ENCODE measurements at places on chromosomes 13 and 19.

- no peak for DNase-seq
These were observed 201.2 kb downstream of the LHFPL6 start for GRCh38 chr13:39401756-39402155.

DNA sequence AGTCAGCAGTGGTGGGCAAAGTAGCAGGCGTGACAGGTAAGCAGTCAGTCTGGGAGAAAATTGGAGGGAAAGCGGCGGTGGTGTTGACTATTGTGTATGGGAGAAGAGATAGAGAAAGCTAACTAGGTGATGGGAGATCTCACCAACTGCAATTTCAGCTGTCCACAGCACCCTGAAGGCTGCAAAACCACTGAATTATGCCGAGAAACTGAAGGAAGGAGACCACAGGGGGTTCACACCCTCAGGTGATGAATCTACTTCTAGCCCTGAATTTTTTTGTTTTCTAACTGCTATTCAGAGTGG is 631.5 kb downstream of the UQCRFS1 start:
- no peak for DNase-seq

DNA sequence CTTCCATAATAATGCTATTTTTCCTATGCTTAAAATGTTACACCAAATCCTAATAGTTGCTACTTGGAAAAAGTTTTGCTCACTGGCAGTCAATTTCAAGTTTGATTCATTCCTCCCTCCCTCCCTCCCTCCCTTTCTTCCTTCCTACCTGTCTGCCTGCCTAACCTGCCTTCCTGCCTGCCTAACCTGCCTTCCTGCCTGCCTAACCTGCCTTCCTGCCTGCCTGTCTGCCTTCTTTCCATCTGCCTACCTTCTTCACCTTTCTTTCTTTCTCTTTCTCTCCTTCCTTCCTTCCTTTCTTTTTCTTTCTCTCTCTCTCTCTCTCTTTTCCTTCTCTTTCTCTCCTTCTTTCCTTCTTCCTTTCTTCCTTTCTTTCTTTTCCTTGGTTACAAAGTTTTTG is 418.7 kb downstream of the PCDH9 start:
- no peak for DNase-seq

- no peak for DNase-seq
These were observed 96.9 kb downstream of the TRPC4 start for GRCh38 chr13:37772644-37773043.

DNA sequence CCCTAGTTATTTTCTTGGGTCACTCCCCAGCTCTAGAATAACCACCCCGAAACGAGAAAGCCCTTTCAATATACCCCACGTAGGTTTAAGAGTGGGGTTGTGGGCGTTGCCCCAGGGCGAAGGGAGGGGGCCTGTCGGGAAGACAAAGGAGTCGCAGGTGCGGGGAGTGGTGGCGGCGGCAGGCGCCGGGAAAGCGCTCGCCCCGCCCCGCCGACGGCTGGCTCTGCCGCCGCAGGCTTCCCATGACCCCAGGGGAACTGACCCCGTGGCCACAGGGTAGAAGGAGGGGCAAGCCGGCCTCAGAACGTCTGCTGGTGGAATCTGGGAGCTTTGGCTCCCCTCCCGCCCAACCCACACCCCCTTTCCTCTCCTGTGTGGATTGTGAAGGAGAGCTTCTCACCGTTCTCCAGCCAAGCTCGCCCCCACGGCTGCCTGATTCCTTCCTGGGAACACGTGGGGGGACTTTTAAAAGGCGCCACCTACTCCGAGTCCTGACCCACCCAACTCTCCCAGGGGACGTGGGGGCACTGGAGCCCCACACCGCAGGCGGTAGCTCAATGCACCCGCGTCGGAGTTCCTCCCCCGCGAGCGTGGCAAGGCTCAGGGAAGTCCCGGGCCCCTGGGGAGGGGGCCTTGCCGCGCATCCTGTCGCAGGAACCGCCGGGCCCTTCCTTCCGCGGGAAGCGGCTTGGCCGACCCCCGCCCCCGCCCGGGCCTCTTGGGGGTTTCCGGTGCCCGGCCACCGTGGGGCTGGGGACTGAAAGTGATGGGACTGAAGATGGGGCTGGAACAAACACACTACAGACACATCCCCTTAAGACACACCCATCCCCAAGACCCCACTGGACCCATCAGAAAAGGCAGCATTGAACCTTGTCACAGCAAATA is 5.5 kb downstream of the IER2 start:
- DNase-seq: peak; percentile 67

DNA sequence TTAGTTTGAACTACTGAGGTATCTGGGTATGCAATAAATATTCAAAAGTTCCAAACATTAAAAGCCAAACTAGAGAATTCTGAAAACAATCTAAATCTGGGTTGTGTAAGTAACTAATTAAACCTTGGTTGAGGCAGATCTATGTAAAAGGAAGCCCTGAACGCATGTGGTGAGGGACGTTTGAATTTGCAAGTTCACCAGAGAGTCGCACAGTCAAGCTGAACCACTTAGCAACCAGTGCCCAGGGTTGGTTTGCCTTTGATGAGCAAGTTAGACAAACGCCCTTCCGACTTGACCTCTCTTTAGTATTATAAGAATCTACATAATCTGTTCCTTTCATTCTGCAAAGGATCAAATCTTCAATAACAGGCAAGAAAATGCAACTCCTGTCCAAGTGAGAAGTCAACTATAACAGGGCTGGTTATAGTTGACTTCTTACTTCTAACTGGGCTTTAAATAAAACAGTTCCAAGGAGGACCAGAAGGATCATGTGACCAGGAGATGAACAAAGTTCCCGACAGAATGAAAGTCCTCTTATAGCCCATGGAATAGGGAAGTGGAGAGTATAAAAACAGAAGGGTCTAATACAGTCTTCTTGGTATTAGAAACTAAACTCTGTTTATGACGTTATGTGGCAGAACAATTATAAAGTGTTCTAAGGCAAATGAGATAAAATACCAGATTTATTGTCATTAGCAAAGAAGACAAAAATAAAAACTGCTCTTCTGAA is 40.6 kb downstream of the PHF11 start:
- no peak for DNase-seq

GRCh38 chr13:105956921-105957320 is 578.5 kb downstream of the EFNB2 start:
- DNase-seq: no peak

GRCh38 chr13:30164146-30164545 is 143.2 kb downstream of the KATNAL1 start:
- DNase-seq: no peak

GRCh38 chr19:33370783-33371182 is 2.7 kb upstream of the CEBPG start:
- no peak for DNase-seq

Data from AG08395 (cell line).